ENCODE measurements at places on chromosomes 4 and X. TPM values are rescaled to one million over a fixed set of nuclear protein-coding genes. Genes with fewer than 3 reads are reported as not detected.

GRCh38 chrX:148457279-148457678, 43.1 kb upstream of the AFF2 start:
- H3K27ac ChIP-seq, result no peak overlapping the region
- no peaks in the 10 kb centered on the region for H3K27me3 ChIP-seq
- H3K4me1 ChIP-seq, result no peaks in the 10 kb centered on the region
- H3K4me3 ChIP-seq, result no peak overlapping the region

Gene F11
- total RNA-seq, result not detected

GRCh38 chrX:21700275-21700674, 42.1 kb upstream of the KLHL34 start:
- no peaks in the 10 kb centered on the region for H3K36me3 ChIP-seq
- H3K4me1 ChIP-seq, result no peaks in the 10 kb centered on the region
- no peak overlapping the region for H3K27ac ChIP-seq

Gene RASGEF1B
- total RNA-seq, result 42.0 TPM

Gene TMPRSS11B
- not detected for total RNA-seq

GRCh38 chr4:64095398-64095797, 313.9 kb downstream of the TECRL start:
- no peak for DNase-seq
- H3K4me3 ChIP-seq, result no peak overlapping the region
- no peaks in the 10 kb centered on the region for H3K4me1 ChIP-seq
- H3K27me3 ChIP-seq, result no peaks in the 10 kb centered on the region
- H3K36me3 ChIP-seq, result no peaks in the 10 kb centered on the region

Gene ZNF630
- total RNA-seq, result 3.7 TPM

Gene TRIM75
- total RNA-seq, result not detected

Gene PROM1
- 7.1 TPM for total RNA-seq

Gene AFP
- not detected for total RNA-seq

- DNase-seq, result no peak
- H3K36me3 ChIP-seq, result no peaks in the 10 kb centered on the region
- no peaks in the 10 kb centered on the region for H3K4me1 ChIP-seq
- H3K4me3 ChIP-seq, result no peak overlapping the region
These were observed 635.0 kb upstream of the TENM3 start for GRCh38 chr4:181608181-181608580.

DNA sequence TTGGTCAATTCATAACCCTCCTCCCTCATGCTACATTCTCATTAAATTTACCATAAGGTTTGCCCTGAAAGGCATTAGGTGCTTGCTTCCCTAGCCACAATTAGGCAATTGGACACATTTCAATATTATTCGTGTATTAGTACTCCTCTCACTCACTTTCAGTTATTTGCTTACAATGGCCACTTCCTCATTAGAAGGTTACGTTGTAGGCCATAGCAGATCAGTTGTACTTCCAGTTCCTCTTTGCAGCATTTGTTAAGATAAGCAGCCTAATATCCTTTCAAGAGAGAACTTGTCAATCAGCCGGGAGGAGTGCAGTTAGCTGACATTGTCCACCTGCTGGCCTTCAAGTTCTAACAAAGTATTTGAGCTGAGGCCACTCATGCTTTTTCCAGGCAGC, 1017.2 kb downstream of the PCDH7 start:
- no peaks in the 10 kb centered on the region for H3K4me1 ChIP-seq
- no peak overlapping the region for H3K4me3 ChIP-seq
- DNase-seq, result no peak
- no peak overlapping the region for H3K27ac ChIP-seq

DNA sequence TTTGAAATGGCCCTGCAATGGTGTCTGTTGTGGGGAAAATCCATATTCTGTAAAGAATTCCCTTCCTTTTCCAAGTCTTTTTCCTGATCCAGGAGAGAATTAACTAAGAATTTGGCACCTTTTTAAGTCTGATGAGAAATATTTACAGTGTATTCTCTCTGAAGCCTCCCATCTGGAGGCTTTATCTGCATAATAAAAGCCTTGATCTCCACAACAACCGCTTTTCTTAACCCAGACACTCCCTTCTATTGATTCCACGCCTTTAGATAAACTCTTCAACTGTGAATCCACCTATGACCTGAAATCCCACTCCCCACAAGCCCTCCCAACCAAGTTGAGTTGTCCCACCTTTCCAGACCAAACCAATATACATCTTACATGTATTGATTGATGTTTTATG, 43.1 kb upstream of the TMPRSS11E start:
- H3K27me3 ChIP-seq, result no peaks in the 10 kb centered on the region
- H3K27ac ChIP-seq, result no peak overlapping the region
- no peak overlapping the region for H3K4me3 ChIP-seq
- H3K36me3 ChIP-seq, result no peaks in the 10 kb centered on the region
- no peak for DNase-seq

DNA sequence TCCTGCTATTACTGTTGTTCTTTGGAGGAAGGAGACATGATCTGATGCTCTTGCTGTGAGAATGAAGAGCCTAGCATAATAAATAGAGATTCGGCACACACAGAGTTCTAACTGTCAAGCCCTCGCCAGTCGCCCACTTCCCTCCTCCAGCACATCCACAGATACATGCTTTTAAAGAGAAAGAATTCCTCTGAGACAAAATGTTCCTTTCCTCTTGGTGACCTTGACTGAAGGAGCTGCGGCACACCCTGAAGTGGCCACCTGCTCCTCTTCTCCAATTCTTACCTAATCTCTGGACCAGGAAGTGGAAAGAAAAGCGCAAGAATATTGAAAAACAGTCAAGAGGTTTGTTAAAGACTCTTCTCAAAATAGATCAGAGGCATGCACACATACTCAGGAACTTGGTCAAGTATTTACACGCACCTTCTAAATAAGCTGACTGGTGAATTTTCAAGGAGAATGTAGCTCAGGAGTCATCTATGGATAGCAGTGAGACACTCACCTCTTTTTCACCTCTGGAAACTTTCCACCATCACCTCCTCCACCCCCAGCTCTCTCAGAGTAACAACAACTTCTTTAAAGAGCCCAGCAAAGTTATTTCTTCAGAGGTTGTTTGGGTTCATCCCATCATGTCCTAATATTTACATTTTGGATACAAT, 95.4 kb downstream of the PARM1 start:
- no peaks in the 10 kb centered on the region for H3K27me3 ChIP-seq
- no peaks in the 10 kb centered on the region for H3K4me1 ChIP-seq
- H3K36me3 ChIP-seq, result no peaks in the 10 kb centered on the region
- no peak for DNase-seq
- no peak overlapping the region for H3K4me3 ChIP-seq

- no peak for DNase-seq
- H3K27ac ChIP-seq, result no peak overlapping the region
- peaks cover 28% of the 10 kb centered on the region for H3K4me1 ChIP-seq
- no peaks in the 10 kb centered on the region for H3K36me3 ChIP-seq
These were observed 46.3 kb upstream of the CLCN4 start for GRCh38 chrX:10110316-10110935.

DNA sequence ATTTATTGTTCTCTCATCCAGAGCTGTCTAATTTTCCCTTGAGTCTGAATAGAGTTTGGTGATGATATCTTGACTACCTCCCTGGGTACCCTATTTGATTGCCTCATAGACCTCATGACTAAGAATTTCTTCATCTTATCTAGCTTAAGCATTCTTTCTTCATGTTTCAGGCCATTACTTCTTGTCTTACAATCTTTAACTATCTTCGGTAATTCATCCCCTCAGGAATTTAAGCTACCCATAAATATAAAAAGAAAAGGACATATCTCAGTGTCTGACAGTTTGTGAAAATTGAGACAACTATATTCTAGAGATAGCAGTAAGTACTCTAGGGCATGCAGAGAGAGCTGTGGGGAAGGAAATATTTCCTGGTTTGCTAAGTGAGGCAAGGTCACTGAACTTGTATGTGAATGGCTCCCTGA, 466.1 kb upstream of the GRID2 start:
- DNase-seq, result no peak
- H3K36me3 ChIP-seq, result no peaks in the 10 kb centered on the region
- no peaks in the 10 kb centered on the region for H3K4me1 ChIP-seq
- no peak overlapping the region for H3K27ac ChIP-seq
- H3K27me3 ChIP-seq, result no peaks in the 10 kb centered on the region
- H3K4me3 ChIP-seq, result no peak overlapping the region

DNA sequence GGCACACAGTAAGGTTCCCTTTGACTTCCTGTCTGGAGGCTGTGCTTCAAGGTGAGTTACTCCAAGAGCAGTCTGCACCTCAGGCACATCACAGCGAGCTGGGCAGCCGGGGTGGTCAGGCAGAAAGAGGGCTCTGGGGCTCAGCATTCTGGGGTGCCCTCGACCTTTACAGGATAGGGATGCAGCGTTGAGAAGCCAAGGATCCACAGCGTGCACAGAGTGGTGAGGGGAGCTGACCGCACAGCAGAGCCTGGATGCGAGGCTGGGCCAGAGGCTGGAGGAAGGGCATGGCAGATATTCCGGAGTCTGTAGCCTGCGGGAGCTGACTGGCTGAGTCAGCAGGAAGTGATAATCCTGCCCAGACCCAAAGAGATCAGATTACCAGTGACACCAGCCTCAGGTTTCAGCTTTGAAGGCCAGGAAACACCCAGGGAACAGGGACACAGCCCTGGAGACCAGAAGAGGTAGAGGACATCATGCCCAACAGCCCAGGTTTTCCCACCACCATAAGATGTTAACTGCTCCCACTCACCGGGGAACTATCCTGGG, 38.4 kb upstream of the PDLIM3 start:
- no peak for DNase-seq
- peak overlapping the region; percentile 43 for H3K4me3 ChIP-seq
- no peaks in the 10 kb centered on the region for H3K27me3 ChIP-seq
- peak overlapping the region; percentile 60 for H3K27ac ChIP-seq
- no peaks in the 10 kb centered on the region for H3K36me3 ChIP-seq
- H3K4me1 ChIP-seq, result peaks cover 17% of the 10 kb centered on the region

Gene SLC30A9
- total RNA-seq, result 59.2 TPM

Gene BTK
- total RNA-seq, result 7.7 TPM

Gene CFP
- total RNA-seq, result 18.9 TPM
